T47D (cell line): ENCODE measurements at places on chromosomes 5 and 9.

DNA sequence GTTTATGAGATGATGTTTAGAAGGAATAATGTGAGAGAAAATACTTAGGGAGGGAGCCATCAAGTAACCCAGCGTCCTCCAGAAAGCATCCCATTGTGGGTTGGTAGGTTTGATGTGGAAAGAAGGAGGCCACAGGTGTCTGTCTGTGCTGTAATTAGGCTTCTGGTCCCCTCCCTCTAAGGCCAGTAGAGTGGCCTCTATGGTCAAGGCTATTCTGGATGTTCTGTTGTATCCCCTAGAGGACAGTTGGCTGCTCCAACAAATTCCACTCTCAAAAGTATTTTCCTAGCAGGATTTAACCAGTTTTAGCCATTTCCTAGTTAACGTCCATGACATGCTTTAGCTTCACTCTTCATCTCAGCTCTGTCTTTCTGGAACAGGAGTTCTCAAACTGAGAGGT is 106.5 kb downstream of the EGFLAM start:
- no peak for DNase-seq

GRCh38 chr5:151597749-151598148 is 6.6 kb upstream of the FAT2 start:
- DNase-seq: no peak

GRCh38 chr5:56026863-56027300 is 32.1 kb upstream of the IL6ST start:
- DNase-seq: no peak

DNA sequence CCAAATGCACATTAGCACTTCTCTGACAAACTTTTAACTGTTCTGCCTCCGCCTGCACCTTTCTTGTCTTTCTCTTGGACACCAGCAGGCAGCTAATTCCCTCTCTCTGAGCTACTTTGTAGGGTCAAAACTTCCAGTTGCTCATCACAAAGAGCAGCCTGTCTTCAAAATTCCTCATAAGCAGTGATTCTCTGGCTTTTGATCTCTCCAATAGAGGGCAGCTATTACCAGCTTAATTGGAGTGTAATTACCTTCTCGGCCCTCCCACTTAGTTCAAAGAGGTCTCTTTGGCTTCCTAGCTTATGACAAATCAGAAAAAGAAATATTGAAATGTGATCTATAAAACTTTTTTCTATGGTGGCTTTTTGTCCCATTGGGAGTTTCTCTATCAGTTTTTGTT is 43.6 kb upstream of the RAD23B start:
- DNase-seq: no peak

DNA sequence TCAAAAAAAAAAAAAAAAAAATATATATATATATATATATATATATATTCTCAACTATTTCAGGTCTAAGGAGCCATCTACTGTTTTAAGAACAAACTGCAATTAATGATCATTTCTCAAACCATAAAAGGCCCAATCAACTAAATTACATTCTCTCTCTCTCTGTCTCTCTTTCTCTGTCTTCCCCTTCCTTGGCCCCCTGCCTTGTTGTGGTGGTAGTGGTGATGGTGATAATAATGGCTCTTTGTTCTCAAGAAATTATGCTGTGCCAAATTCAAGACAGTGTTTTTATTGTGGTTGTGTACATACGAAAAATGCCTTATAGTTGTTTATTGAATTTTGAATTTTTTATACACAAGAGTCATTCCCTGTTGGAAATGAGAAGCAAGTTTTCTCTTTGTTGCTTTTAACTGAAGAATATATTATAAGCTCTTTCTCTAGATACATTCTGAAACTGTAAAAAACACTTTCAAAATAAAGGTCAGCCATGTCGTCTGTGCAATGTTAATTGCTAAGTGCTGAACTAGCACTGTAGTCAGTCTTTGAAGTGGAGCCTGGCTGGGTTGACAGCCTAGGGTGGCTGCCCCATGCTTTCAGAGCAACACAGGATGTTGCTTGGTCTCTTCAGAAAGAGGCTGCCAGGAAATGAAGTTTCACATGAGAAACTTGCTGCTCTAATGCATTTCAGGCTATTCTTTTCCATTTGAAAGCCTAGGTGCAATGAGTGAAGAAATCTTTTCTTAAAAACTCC is 96.0 kb downstream of the HINT1 start:
- DNase-seq: no peak

DNA sequence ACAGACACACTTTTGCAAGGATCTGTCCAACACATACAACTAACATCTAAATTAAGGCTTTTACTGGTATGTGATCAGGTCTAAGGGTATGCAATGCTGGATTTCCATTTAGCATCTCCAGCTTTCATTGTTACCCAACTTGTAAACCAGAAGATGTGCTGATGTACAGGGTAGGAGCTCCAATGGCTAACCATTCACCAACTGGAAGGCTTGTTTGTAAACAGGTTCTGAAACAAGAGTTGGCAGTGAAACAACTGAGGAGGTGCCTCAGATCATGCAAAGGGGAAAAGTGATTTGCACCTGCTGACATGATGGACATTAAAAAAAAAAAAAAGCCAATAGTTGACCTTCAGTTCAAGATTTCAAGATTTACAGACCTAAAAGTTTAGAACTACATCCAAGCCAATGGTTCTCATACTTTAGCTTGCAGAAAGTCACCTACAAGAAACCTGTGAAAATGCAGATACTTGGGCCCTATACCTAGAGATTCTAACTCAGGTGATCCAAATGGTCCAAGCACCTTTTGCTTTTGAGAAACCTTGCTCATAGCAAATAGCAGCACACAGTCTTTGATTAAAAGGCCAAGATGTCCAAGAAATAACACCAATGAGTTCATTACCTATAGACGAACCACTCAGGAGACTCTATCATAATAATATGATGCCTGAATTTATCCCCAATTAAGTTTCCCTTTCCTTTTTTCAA is 64.0 kb upstream of the GLRX start:
- no peak for DNase-seq

DNA sequence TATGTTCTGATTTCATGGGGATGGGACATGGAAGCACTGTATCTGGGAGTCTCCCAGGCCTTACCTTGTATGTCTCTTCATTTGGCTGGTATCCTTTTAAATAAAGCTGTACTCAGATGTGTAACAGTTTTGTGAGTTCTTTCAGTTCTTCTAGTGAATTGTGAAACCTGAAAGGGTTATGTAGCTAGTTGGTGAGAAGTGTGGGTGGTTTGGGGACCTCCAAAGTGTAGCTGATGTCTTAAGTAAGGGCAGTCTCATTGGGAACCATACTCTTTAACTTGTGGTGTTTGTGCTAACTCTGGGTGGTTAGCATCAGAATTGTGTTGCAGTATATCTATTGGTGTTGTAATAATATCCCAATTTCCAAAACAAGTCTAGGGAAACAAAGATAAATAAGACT is 166.9 kb upstream of the CCNH start:
- no peak for DNase-seq

DNA sequence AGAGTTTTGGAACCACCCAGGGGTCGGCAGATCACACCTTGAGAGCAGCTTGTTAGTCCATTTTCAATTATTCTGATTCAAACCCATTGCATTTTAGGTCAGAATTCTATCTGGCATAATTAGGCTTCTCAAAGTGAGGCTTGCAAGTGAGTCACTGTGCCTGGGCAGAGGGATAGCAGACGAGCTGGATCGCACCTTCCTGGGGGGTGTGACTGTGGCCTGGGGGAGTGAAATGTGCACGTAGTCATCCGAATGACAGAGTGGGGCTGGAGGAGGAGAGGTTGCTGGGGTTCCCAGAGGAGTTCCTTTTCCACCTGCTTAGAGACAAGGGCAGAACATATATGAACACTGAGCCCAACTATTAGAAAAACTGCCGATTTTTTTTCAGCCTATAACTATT is 31.7 kb downstream of the SPACA9 start:
- DNase-seq: no peak

DNA sequence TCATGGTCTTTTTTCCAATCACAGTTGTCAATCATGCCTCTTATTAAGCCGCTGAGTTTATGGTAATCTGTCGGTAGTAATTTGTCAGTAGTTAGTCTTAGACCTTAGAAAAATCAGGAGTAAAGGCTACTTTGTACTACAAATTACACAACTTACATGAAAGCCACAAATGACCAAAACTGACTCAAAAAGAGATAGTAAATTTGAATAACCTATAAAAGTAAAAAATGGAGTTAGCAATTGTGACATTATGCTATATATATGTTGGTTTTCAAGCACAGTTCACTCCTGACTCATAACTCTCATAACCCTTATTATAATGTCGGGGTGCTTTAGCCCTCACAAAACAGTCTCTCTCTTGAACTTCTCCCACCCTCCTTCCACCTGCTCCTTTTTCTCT is 251.8 kb downstream of the ROR2 start:
- DNase-seq: no peak

DNA sequence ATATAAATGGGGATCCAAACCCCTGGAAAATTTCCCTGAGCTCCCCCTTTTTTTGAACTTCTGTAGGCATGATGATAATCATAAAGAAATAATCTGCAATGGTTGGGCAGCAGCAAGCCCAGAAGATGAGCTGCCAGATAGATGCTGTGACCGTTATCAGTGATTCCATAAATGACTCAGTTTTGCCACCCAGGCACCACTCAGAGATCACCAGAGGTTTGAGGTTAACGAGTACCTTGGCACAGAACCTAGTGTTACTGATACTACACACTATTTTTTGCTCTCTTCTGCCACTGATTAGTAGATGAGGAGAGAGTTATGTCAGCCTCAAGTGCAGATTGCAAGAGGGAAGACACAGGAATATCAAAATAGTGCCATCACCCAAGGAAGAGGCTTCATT is 199.3 kb upstream of the PTGER4 start:
- DNase-seq: no peak

GRCh38 chr5:146710348-146710747 is 168.2 kb downstream of the PPP2R2B start:
- no peak for DNase-seq

DNA sequence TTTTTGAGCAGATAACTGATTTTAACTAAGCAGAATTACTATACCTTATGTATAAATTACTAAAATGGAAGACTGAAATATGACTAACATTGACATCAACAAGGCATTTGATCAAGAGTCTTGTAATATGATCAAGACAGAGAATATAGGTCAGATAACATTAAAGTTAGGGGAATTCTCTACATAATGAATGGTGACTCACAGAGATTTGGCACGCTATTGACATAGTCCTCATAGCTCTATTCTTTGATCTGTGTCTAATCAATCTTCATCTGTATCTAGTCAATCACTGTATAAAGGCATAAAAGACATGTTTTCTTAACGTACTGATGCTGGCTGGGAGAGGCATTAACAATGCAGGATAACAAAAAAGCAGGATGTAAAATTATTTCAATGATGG is 17.4 kb downstream of the ABITRAM start:
- no peak for DNase-seq

GRCh38 chr5:132094393-132095076 is 20.9 kb downstream of the CSF2 start:
- no peak for DNase-seq
